ENCODE measurements at places on chromosomes 13 and 19.

GRCh38 chr13:31431722-31432137 is 232.0 kb downstream of the B3GLCT start:
- no peak for DNase-seq

GRCh38 chr19:46648060-46648960 is 12.3 kb upstream of the GNG8 start:
- no peak for DNase-seq

- no peak for DNase-seq
Measured at GRCh38 chr19:1361601-1362386, 21.9 kb upstream of the NDUFS7 start.

DNA sequence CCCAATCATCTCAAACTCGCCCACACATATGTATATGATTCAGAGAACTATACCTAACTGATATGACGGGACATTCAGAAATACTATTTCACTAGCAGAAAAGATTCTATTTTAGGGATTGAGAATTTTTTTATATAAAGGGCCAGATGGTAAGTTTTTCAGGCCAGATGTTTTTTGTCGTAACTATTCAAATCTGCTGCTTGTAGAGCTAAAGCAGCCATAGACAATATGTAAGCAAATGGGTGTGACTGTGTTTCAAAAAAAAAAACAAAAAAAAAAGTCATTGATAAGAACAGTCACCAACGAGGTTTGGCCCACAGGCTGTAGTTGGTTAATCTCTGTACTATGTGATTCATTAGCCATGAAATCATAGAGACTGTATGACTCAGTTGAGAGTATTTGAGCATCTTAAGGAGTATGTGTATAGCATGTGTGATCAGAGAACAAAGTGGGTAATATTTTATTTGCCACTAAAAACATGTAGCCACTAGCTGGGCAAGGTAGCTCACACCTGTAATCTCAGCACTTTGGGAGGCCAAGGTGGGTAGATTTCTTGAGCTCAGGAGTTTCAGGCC is 2724.7 kb downstream of the PCDH9 start:
- DNase-seq: no peak

GRCh38 chr13:91948736-91949135 is 550.3 kb downstream of the GPC5 start:
- no peak for DNase-seq

- no peak for DNase-seq
Measured at GRCh38 chr13:75689686-75690085, 53.6 kb downstream of the LMO7 start.

DNA sequence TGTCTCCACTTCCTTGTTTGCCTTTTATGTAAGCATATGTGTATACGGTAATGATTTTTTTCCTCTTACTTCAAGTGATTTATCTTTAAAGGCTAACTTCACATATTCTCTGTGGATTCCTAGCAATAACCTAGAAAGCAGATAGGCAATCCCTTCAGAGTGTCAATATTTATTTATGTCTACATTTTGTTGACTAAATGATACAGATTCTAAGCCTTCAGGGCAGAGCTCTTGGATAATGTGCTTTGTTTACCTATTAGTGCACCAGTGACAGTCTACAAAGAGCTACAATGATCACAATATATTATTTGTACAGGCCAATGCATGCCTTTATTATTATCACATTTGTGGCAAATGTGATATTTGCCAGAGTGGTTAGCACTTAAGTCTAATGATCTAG is 406.2 kb downstream of the EFNB2 start:
- DNase-seq: no peak

DNA sequence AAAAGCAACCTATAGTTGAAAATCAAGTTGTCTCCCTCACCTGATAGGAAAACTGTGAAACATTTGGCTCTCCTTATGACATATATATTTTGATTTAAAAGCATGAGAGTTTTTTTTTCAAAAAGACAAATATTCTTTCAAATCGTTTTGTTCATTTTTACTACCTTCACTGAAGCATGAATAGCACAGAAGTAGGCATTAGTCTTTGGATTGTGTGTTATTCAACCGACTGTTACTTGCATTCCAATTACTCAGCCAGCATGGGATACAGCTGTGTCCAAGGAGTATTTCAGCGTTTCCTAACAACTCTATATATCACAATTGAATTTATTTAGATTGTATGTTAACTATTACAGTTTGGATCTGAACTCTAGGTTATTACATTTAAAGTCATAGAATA is 135.2 kb downstream of the PCDH9 start:
- DNase-seq: no peak

- no peak for DNase-seq
Measured at GRCh38 chr19:15154002-15154612, 46.7 kb downstream of the NOTCH3 start.

DNA sequence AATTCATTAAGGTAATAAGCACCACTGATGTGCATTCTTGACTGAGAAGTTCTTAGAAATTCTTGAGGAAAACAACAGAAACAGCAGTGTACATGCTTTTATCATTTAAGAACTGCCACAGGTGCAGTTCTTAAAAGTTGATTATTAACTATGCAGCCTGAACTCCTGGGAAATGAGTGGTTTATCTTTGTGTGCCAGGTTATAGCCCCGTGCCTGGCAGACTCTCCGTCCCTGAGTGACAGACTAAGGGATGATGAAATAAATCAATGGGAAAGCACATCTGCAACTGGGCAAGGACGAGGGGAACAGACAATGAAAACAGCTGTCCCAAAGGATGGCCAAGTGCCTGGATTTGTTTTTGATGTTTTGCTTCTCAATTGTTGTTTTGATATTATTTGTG is 84.4 kb upstream of the SPATA13 start:
- no peak for DNase-seq

- DNase-seq: peak; percentile 95
Measured at GRCh38 chr13:48505597-48506091, 27.2 kb downstream of the RCBTB2 start.

DNA sequence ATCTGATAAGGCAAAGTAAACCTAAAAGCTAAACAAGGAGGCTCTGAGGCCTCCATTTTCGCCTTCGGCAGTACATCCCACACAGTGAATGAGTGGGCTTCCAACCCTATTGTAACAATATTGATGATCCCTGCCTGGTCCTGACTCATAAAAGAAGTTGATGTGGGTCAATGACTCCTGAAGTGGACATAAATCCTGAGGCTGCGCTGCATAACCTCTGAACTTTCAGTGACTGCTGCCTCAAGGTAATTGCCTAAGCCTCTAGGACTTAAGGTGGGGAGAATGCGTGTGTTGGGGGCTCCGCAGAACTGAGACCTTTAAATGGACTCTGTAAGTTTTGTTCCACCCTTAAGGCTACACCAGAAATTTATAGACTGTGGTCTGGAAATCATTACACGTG is 42.6 kb downstream of the SIAH3 start:
- DNase-seq: no peak

GRCh38 chr13:92954746-92955145 is 271.9 kb upstream of the GPC6 start:
- no peak for DNase-seq
